Stimulated activated CD8-positive, alpha-beta memory T cell treated with anti-CD3 and anti-CD28 coated beads, Interleukin-7, amount 100 ng/mL, for 4 hours (primary cell): ENCODE measurements at places on chromosomes 6 and 20.

- DNase-seq, result no peak
Observed at GRCh38 chr6:10520468-10520867, 683 bp upstream of the GCNT2 start.

- no peak for DNase-seq
Observed at GRCh38 chr20:13898012-13898612, 92.3 kb downstream of the SEL1L2 start.

DNA sequence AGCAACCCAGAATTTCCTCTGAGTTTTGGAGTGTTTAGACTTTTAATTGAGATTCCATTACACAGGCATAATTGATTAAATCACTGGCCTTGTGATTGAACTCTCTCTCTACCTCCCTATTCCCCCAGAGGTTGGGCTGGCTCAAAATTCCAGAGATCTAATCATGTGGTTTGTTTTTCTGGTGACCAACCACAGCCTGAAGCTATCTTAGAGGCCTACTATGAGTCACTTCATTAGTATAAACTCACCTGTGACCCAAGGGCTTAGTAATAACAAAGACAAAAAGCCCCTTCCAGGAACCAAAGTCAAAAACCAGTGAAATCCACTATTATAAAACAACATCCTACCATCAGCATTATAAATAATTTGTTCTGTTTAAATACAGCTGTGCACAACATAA, 992.5 kb upstream of the CITED2 start:
- DNase-seq, result no peak

DNA sequence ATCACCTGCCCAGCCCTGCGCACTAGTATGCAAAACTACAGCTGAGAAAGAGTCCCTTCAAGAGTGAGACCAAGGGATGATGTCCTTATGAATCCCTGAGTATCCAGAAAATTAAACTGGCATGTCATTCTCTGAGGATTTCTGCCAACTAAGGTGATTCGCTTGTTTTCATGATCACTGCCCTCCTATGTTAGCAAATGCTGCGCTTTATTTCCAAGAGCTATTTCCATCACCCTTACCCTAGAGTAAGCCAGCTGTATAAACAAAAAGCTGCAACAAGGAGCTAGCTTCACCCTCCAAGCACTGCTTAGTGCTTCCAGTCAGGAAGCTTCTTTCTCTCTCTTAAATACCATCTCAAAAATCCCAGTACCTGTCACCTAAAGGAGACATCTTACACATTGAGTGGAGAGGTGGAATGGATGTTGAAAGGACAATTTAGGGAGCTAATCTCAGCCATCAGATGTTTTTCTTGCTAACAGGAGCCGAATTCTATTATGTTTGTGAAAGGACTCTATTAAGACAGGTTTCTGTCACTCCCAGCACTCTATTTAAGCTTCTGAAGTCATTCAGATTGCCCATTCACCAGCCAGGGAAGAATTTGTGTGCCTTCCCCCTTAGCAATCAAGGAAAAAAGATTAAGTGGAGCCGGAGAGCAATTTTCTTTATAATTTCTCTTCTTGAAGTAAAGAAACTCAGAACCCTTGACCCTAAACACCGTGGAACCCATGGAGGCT, 322.2 kb downstream of the NRN1 start:
- DNase-seq, result no peak

DNA sequence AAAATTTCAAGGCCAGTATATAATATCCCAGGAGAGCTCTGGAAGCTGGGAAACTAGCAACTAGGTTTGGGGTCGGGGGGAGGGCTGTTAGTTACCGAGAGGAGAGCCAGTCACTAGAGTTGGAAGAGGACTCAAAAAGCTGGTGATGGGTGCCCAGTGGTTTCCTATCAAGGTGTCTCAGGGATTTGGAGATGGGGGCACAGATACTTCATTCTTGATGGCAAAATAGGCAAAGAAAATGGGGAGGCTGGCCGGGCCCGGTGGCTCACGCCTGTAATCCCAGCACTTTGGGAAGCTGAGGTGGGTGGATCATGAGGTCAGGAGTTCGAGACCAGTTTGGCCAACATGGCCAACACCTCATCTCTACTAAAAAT, 805 bp downstream of the PHF1 start:
- no peak for DNase-seq

DNA sequence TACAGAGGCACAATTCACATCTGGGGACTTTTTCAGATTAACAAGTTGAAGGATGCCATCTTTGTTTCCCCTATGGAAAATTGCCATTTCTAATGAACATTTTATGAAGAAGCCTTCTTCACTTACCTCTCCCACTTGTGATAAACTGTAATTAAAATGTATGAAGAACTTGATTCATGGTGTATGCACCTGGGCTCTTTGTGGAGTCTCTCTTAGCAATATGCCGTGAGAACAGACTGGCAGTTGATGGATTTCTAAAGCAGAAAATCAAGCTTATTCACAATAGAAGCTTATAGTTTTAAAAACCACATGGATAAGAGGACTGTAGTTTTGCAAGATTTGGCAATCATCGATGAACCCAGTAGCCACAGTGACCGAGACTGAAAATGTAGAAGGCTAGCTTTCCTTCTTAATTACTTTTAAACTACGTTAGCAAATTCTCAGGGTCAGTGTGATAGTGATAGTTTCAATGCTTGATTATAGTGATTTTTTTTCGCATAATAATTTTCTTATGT, 270.6 kb downstream of the PRL start:
- DNase-seq, result no peak

- DNase-seq, result no peak
Observed at GRCh38 chr20:25573288-25574251, 11.8 kb downstream of the NINL start.

DNA sequence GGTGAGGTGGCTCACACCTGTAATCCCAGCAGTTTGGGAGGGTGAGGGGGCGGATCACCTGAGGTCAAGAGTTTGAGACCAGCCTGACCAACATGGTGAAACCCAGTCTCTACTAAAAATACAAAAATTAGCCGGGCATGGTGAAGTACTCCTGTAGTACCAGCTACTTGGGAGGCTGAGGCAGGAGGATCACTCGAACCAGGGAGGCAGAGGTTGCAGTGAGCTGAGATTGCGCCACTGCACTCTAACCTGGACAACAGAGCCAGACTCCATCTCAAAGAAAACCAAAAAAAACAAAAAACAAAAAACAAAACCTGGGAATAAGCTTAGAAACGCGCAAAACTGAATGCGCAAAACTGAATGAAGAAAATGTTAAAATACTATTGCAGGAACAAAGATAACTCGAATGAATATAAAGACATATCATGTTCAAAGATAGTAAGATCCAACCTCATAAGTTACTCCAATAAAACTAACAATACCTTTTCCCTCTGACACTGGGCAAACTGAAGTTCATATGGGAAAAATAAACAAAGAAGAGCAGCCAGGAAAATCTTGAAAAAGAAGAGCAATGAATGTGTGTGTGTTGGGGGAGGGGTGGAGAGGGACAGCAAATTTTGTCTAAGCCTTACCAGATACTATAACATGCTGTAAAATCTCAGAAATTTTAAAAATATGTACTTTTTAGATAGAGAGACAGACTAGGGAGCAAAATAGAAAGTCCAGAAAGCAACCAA, 101.0 kb upstream of the BEND3 start:
- DNase-seq, result no peak

DNA sequence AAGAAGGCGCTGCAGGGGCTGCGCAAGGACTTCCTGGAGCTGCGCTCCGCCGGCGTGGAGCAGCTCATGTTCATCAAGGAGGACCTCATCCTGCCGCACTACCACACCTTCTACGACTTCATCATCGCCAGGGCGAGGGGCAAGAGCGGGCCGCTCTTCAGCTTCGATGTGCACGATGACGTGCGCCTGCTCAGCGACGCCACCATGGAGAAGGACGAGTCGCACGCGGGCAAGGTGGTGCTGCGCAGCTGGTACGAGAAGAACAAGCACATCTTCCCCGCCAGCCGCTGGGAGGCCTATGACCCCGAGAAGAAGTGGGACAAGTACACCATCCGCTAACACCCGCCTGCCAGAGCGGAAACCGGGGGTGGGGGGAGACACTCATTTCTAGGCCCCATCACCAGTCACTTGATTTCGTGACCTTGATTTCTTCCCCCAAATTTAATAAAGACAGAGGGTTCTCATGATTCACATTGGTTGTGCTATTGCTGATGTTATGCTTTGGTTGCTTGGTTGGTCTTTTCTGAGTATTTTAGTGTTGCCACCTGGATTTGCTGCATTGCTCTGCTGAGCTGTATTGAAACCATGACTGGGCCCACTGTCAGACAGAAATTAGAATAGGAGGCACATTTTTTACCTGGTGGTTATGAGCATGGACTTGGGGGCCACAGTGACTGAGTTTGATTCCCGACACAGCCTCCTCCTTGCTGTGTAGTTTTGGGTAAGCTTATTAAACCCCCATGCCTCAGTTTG, 1.5 kb downstream of the FAM50B start:
- no peak for DNase-seq

DNA sequence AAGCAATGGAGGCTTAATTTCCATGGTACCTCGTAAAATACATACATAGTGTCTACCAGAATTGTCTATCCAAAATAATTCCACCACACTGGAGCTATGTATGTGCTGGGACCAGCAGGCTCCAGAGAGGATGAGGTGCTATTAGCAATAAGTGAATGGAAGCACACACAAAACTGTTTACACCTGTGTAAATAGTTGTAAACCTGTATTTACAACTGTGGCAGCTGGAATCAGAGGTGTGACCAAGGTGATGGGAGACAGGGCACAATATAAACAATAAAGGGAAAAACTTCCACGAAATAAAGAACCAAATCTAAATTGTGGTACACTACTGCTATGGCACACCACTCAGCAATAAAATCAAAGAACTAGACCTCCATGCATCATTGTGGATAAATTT, 14.4 kb downstream of the RARS2 start:
- no peak for DNase-seq

DNA sequence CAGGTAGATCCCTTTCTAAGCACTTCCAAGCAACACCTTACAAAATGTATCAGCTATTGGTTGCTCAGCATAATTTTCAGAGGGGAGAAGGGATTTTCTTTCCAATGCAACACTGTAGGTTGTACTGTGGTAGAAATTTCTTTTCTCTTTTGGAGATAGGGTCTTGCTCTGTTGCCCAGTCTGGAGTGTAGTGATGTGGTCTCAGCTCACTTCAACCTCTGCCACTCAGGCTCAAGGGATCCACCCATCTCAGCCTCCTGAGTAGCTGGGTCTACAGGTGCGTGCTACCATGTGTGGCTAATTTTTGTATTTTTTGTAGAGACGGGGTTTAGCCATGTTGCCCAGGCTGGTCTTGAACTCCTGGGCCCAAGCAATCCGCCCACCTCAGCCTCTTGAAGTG, 16.3 kb downstream of the RAD21L1 start:
- no peak for DNase-seq

DNA sequence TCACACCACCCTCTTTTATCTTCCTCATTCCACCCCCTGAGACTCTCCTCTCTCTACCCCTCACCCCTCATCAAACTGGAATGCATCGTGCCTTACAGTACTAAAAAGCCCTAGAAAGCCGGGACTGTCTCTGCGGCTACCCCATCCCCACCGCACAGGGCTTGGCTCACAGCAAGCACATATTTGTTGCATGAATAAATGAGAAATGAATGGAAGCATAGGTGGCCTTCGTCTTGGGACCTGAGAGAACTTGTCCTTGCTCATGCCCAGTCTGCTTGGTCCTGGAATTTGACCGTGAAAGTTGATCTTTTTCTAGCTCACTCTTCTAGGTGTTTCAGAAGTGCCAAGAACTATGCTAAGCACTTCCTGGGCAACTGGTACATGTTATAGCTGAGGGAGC, 53.3 kb downstream of the APCDD1L start:
- no peak for DNase-seq

DNA sequence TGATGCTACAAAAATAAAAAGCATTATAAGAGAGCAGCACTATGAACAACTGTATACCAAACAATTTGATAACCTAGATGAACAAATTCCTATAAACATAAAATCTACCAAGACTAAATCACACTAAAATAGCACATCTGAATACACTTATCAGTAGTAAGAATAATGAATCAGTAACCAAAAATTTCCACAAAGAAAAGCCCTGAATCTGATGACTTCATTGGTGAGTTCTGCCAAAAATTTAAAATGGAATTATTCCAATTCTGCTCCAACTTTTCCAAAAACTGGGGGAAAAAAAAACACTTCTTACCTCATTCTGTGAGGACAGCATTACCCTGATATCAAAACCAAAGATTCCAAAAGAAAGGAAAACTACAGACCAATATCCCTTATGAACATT, 206.2 kb downstream of the WDR27 start:
- no peak for DNase-seq

DNA sequence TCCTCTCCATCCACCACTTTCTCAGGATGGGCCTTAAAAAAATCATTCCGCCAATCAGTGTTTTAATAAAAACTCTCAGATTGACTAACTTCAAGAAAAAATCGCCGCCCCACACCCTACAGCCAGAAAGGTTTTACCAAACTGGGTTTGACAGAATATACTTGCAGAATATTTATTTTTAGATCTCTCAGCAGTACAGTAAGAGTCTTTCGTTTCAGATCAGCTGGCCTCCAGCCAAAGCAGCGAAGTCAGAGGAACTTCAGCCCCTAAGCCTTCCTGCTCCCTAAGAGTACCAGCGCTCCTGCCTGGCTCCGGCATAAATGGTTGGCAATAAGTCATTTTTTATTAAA, 24.7 kb downstream of the TBC1D7 start:
- DNase-seq, result no peak

GRCh38 chr6:29970711-29971110, 28.4 kb downstream of the HLA-A start:
- DNase-seq, result no peak

- DNase-seq, result no peak
Observed at GRCh38 chr20:53423587-53424146, 170.0 kb downstream of the ZNF217 start.

GRCh38 chr6:79072640-79073181, 5.3 kb downstream of the PHIP start:
- DNase-seq, result no peak

DNA sequence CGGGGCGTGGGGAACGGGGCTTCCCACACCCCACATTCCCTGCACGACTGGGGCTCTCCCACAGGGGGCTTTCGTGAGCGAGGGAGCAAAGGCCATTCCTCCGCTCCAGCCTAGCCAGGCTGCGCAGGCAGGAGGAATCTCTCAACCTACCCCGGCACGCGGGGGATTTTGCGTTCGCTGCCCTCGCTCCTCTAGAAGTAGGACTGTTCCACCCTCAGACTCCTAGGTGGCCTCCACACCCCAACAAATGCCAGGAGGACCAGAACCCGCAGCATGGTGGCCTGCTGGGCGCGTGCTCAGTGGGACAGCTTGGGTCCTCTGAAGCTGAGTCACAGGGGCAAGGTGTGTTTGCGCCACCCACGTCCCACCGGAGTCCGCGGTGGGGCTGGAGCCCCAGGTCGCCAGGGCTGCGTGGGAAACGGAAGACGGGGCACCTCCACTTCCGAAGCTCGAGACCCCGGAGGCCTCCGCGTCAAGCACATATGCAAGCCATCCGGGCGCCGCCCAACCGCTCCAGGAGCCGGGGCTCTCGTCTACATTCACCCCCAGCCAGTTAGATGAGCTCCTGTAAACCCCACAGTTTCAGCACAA, 1938.5 kb upstream of the DEFB115 start:
- DNase-seq, result no peak

- DNase-seq, result no peak
Observed at GRCh38 chr6:4763921-4764320, 12.3 kb upstream of the CDYL start.

GRCh38 chr6:148854992-148855391, 108.2 kb downstream of the UST start:
- DNase-seq, result no peak

- DNase-seq, result no peak
Observed at GRCh38 chr20:34643928-34644327, 33.0 kb downstream of the PIGU start.
